ENCODE measurements at places on chromosomes 13 and 19.

GRCh38 chr13:41019011-41019487 lies at the start of gene ELF1:
Gene ELF1 (minus strand): TSS chr13:41019316. CDS start chr13:40982054, 37,262 bp downstream.
- no peak for DNase-seq

GRCh38 chr19:1580382-1580781 lies 12.3 kb upstream of the MEX3D start:
- no peak for DNase-seq

- no peak for DNase-seq
Observed at GRCh38 chr19:55648585-55649267, 714 bp downstream of the CCDC106 start.

DNA sequence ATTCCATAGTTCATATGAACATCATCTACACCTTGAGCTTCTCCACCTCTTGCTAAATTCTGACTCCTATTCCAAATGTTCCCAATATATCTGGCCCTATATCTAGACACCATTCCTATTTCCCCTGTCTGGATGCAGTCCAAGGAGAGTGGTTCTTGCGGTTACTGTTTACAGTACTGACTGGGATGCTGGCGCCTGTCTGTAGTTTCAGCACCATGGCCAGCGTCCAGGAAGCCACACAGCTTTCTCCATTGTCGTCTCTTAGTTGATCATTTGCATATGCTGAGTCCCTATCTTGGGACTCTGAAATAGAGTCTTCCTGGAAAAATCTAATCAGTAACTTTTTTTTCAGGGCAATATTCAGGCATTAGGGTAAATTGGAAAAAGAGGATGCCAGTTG lies 14.9 kb downstream of the LAIR2 start:
- DNase-seq, result peak; percentile 50

DNA sequence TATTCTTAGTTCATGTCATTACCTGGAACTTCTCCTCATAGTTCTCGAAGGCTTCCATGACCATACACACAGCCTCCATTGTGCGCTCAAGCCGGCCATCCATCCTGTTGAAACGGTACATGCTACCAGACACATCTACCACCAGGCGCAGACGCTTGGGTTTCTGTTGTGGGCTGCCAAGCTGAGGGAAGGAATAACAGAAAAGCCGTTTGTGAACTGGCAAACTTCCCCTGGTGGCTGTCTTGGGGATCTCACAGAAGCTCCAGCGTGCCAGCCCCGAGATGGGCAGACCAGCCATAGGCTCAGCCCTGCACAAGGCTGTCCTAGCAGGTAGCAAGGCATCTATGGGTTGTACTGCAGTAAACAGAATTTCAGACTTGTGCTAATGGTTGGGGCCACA lies 130.1 kb downstream of the RGCC start:
- no peak for DNase-seq

DNA sequence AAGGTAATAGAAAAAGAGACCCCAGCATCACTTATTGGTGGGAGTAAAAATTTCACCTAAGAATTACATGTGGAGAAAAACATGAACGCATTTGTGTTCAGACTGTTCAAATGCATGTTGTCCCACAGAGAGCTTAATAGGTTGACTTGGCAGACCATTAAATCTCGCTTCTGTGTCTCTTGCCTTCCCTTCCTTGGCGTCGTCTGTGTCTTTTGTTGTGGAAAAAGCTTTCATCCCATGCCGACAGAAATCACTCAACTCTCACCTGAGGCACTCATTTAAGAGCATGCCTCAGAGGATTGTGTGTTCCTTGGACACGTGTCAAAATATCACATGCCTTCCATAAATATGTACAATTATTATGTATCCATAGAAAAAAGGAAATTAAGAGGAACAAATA lies 24.4 kb upstream of the CACNA1A start:
- no peak for DNase-seq
